ENCODE measurements at places on chromosomes 2 and 18. TPM values are rescaled to one million over a fixed set of nuclear protein-coding genes. Genes with fewer than 3 reads are reported as not detected.

GRCh38 chr2:219003267-219003634, 10.0 kb upstream of the CRYBA2 start:
- no peak for DNase-seq
- H3K27me3 ChIP-seq, result peaks cover 99% of the 10 kb centered on the region
- no peak overlapping the region for H3K27ac ChIP-seq
- H3K4me1 ChIP-seq, result peaks cover 11% of the 10 kb centered on the region

- no peak overlapping the region for H3K4me3 ChIP-seq
- H3K27me3 ChIP-seq, result no peaks in the 10 kb centered on the region
- H3K27ac ChIP-seq, result no peak overlapping the region
- H3K4me1 ChIP-seq, result no peaks in the 10 kb centered on the region
- H3K36me3 ChIP-seq, result no peaks in the 10 kb centered on the region
- DNase-seq, result no peak
Measured at GRCh38 chr2:213246497-213247281, 37.6 kb upstream of the SPAG16 start.

DNA sequence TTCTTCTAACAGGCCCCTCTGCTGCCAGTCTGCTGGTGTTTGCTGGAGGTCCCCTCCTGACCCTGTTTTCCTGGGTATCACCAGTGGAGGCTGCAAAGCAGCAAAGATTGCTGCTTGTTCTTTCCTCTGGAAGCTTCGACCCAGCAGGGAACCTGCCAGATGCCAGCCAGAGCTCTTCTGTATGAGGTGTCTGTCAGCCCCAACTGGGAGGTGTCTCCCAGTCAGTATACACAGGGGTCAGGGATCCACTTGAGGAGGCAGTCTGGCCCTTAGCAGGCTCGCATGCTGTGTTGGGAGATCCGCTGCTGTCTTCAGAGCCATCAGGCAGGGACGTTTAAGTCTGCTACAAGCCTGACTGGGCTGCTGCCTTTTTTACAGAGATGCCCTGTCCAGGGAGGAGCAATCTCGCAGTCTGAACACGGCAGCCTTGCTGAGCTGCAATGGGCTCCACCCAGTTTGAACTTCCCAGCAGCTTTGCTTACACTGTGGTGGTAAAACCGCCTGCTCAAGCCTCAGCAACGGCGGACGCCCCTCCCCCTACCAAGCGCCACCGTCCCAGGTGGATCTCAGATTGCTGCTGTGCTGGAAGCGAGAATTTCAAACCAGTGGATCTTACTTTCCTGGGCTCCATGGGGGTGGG, 29.9 kb downstream of the CHCHD5 start:
- no peaks in the 10 kb centered on the region for H3K27me3 ChIP-seq
- no peak overlapping the region for H3K27ac ChIP-seq
- DNase-seq, result no peak
- H3K4me3 ChIP-seq, result no peak overlapping the region
- H3K4me1 ChIP-seq, result no peaks in the 10 kb centered on the region

LGALSL gene
- total RNA-seq, result 34.1 TPM

- H3K27me3 ChIP-seq, result no peaks in the 10 kb centered on the region
- no peak overlapping the region for H3K4me3 ChIP-seq
- no peak overlapping the region for H3K27ac ChIP-seq
- no peaks in the 10 kb centered on the region for H3K36me3 ChIP-seq
- peak; percentile 51 for DNase-seq
- H3K4me1 ChIP-seq, result no peaks in the 10 kb centered on the region
Measured at GRCh38 chr2:239927424-239927981, 97.6 kb downstream of the NDUFA10 start.
